ENCODE measurements at places on chromosomes 12 and 14.

DNA sequence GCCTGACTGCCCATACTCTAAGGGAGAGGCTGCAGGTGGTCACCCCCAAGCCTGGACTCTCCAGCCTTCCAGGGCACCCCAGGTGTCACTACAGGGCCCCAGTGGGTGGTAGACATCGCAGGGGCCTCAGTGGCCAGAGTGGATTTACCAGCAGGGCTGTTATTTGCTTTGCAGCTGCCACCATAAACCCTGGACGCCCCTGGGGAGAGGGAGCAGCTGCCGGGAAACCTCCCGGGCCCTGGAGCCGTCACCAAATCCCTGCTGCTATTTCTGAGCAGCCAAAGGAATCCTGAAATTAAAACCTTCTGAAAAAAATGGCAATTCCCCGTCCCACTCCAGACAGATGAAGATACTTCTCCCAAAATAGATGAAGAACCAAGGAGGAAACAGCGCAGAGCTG, 13.9 kb downstream of the TMEM119 start:
- DNase-seq = no peak

DNA sequence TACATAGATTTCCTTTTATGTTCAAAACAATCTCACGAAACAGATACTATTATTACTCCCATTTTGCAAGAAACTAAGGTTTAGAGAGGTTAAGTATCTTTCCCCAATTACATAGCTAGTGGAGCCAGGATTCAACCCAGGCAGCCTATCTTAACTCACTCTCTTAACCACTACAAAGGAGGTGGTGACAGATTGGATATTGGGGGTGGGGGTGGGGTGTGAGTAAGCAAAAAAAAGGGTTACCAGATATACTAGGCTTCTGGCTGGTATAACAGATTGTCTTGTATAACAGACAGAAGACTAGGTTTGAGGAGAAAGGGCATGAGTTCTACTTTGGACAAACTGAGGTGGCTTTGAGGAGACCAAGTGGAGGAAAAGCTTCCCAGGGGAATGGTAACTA, 2.1 kb downstream of the GMFB start:
- DNase-seq = no peak

- DNase-seq = no peak
These were observed 70.5 kb downstream of the FIGNL2 start for GRCh38 chr12:51777973-51778372.

DNA sequence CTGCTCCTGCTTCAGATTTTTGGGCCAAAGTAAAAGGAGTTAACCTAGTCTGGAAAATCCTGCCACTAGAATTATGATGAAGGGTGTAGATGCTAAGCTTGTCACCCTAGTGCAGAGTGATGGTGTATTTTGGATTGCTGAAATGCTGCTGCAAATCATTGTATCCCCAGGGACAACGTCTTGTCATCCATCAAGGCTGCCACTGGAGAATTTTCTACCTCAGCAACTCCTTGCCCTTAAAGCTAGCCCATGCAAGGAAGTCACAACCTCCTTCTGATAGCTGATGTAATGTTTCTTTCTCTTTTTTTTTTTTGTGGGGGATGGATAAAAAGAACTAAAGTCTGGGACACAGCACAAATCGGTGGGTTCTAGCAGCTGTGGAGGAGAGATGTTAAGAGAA, 139.4 kb upstream of the FRMD6 start:
- no peak for DNase-seq

DNA sequence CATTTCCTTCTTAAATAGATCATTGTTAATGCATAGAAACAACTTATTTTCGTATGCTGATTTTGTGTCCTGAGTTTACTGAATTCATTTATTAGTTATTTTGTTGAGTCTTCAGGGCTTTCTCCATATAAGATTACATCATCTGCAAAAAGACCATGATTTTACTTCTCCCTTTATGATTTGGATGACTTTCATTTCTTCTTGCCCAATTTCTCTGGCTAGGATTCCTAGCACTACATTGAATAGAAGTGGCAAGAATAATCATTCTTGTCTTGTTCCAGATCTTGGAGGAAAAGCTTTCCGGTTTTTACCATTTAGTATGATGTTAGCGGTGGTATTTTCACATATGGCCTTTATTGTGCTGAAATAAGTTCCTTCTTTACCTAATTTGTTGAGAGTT, 303.0 kb upstream of the RTL1 start:
- no peak for DNase-seq

GRCh38 chr12:121871467-121871866, 12.8 kb upstream of the HPD start:
- DNase-seq = no peak

- DNase-seq = no peak
These were observed 29.1 kb downstream of the NOC4L start for GRCh38 chr12:132173135-132174014.

- DNase-seq = no peak
These were observed 51.3 kb downstream of the MARK3 start for GRCh38 chr14:103436533-103436932.

GRCh38 chr12:3329361-3329760, 161.6 kb upstream of the PRMT8 start:
- no peak for DNase-seq

GRCh38 chr12:5627053-5627630, 195.2 kb downstream of the NTF3 start:
- DNase-seq = no peak

DNA sequence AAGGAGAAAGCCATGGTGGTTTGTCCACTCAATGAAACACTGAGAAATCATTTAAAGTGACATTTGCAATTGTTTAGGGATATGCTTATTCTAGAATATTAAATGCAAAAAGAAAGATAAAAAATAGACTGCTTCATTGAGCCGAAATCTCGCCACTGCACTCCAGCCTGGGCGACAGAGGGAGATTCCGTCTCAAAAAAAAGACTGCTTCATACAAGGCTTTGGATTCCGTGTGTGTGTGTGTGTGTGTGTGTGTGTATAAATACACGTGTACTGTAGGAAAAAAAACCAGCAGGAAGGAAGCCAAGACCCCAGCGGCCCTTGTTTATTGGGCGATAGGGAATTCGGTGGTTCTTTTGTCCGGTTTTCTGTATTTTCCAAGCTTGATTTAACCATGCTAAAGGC, 3.2 kb upstream of the ZNF839 start:
- no peak for DNase-seq

GRCh38 chr12:71581206-71581605, 82.4 kb downstream of the ZFC3H1 start:
- no peak for DNase-seq

GRCh38 chr12:105522166-105522825, 191.8 kb downstream of the C12orf75 start:
- no peak for DNase-seq

DNA sequence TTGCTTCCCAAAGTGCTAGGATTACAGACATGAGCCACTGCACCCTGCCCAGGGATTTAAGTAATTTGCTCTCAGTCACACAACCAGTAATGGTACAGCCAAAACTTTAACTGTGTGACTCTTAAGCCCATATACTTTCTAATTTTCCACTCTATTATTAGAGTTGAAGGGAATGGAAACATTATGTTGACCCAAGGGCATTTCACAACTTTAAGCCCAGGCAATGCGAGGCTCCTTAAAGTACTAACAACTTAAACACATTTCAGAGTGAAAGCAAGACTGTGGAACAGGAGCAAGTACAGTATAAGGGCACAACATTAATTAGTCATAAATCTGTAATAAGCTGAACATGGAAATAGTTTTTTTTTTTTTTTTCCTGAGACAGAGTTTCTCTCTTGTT, 39.8 kb downstream of the BAZ1A start:
- DNase-seq = no peak

DNA sequence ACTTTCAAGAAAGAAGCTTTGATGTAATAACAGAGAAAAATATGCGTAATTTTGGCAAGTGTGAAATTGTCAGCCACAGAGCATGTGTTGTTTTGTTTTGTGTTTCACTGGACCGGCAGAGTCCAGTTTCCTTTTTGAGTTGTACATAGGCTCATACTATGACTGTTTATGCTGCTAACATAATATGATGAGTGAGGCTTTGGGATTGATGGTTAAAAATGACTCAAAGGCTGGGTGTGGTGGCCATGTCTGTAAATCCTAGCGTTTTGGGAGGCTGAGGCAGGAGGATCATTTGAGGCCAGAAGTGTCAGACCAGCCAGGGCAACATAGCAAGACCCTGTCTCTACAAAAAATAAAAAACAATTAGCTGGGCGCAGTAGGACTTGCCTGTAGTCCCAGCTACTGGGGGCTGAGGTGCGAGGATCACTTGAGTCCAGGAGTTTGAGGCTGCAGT, 487.9 kb downstream of the PCNX1 start:
- DNase-seq = no peak

DNA sequence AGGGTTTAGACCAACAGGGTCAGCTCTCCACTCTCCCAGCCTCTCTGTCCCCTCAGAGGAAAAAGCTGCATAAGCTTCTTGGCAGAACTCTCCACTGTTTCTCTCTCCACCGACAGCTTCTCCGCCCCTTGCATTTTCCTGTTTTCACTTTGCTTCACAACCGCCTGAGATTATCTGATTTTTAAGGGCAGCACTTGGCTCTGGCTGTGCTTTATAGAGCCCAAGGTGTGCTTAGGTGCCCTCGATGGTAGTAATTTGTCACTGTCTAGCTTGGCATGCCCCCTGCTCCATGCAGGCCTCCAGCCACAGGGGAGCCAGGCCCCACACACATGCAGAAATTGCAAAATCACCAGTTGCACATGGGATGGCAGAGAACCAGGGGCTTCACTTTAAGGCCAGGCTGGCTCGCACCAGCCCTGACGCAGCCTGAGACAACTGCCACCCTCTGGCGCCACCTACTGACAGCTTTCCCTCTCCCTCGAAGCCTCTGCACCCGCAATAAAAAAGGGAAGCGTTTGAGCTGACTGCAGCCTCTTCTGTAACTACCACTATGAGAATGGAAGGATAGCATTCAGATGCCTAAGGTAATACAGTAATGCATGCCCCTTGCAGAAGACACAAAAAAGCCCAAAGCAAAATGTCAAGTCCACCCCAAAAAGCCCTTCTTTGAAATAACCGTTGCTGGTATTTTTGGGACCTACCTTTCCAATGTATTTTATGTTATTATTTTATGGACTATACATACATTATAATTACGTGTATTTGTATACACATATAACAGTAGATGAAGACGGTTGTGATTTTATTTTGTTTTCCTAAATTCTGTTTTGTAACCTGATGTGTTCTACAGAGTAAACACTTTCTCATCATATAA, 32.0 kb upstream of the RIMBP2 start:
- DNase-seq = peak; percentile 38

DNA sequence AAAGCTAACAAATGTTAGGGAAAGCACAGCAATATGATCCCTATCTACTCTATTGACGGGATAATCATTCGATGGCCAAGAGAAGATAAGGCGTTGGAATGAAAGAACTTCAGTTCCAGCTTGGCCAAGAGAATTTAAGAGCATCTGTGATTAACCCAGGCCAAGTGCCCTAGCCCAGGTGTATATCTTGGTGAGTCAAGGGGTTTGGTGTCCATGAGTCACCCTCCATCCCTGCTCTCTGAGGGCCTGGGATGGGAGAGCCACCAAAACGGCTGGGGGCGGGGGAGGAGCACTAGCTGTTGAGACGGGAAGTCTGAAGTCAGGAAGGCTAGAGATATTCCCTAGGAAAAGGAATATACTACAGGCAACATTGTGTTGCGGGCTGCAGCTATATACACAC, 13.0 kb downstream of the TBPL2 start:
- DNase-seq = no peak
